ENCODE measurements at places on chromosomes 2 and 18.

- peak; percentile 72 for DNase-seq
Measured at GRCh38 chr2:218230882-218231281, 13.9 kb downstream of the ARPC2 start.

DNA sequence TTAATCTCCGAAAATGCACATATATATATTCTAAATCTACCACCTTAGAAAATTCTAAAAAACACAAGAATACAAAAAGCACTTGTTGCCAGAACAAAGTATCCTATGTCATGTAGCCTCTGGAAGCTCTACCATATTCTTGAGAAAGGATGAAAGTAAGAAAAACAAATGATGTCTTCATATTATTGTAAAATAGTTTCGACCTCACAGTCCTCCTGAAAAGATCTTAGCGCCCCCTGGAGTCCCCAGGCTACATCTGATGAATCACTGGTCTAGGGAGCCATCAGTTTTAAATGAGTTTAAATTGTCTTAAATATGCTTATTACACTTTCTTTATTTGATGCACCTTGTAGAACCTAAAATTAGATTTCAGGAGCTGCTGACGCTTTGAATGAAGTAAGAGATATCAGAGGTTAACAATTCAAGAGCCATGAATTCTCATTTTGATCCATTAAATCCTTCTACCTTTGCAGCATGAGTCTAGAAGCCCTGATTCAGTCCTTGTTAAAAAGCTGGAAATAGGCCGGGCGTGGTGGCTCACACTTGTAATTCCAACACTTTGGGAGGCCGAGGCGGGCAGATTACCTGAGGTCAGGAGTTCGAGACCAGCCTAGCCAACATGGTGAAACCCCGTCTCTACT is 138.8 kb downstream of the MCFD2 start:
- peak; percentile 56 for DNase-seq

DNA sequence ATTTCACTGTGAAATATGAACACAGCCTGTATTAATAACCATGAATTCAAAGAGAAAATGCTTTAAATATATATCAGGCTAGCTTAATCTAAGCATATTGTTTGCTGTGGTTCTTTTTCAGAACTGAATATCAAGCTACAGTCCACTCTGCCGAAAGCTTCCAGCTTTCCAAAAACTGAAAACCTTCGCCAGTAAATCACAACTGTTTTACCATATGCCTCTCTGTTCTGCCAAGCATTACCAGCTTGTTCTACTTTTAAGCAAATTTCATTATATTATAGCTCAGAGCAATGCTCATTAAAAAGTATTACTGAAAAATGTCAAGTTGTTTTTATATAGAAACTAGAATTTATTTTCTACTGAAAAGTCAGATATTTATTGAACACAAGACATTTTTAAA is 277.4 kb downstream of the NRXN1 start:
- no peak for DNase-seq

- peak; percentile 24 for DNase-seq
Measured at GRCh38 chr2:32008805-32009515, 1.8 kb downstream of the MEMO1 start.

- DNase-seq, result no peak
Measured at GRCh38 chr2:65199891-65200290, 27.7 kb upstream of the ACTR2 start.

- DNase-seq, result no peak
Measured at GRCh38 chr2:240765007-240765406, 55.0 kb downstream of the KIF1A start.

GRCh38 chr2:202165945-202166344 is 72.5 kb downstream of the SUMO1 start:
- no peak for DNase-seq

DNA sequence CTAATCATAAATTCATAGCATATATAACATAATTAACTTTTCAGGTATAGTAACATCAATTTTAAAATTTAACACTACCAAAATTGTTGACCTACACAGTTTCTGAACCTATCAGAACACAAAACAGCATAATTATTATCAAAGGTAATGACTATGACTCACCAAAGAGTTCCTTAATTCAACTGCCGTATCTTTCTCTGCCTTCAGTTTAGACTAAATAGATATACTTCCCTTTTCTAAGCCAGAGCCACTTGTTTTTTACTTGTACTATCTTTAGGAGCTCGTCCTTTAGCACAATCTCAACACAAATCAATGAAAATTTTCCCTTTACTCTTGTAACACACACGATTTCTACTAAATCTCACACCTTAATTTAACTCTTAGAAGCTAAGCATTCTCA is 54.4 kb downstream of the CCDC88A start:
- DNase-seq, result no peak

DNA sequence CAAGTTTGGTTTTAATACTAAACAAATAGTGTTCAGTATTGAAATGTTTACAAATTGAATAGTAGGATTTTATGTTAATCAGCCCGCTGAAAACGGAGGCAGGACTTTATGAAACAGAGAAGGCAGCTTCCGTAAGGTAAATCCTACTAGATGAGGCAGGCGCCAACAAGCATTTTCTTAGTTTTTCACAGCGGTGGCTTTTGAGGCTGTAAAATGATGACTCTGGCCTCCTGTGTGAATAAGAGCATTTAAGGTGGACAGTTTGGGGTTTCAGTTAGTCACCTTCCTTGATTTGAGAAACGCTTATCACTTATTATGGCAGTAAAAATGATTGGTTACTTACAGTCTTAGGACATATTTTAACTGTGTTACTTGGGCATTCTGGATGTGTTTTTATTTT is 212.9 kb downstream of the PTGR3 start:
- peak; percentile 39 for DNase-seq

GRCh38 chr2:200337621-200338020 is 31.1 kb downstream of the SPATS2L start:
- no peak for DNase-seq

- DNase-seq, result no peak
Measured at GRCh38 chr2:46601328-46601963, 122.1 kb downstream of the TMEM247 start.

DNA sequence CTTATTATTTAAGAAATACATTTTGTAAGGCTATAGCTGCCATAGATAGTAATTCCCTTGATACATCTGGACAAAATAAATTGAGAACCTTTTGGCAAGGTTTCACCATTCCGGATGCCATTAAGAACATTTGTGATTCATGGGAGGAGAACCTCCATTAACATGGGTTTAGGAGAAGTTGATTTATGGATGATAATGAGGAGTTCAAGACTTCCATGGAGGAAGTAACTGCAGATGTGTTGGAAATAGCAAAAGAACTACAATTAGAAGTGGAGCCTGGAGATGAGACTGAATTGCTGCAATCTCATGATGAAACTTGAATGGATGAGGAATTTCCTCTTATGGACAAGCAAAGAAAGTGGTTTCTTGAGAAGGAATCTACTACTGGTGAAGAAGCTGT is 17.3 kb downstream of the PHLPP1 start:
- no peak for DNase-seq

DNA sequence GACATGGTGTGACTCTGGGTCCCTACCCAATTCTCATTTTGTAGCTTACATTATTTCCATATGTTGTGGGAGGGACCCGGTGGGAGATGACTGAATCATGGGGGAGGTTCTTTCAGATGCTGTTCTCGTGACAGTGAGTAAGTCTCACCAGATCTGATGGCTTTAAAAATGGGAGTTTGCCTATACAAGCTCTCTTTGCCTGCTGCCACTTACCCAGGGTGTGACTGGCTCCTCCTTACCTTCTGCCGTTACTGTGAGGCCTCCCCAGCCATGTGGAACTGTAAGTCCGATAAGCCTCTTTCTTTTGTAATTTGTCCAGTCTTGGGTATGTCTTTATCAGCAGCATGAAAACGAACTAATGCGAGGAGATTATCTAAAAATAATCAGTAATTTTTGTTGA is 1683.2 kb upstream of the SLC39A10 start:
- no peak for DNase-seq

GRCh38 chr2:235863414-235863813 is 304.8 kb downstream of the GBX2 start:
- DNase-seq, result no peak

GRCh38 chr2:64763126-64763525 is 109.4 kb upstream of the SERTAD2 start:
- no peak for DNase-seq

DNA sequence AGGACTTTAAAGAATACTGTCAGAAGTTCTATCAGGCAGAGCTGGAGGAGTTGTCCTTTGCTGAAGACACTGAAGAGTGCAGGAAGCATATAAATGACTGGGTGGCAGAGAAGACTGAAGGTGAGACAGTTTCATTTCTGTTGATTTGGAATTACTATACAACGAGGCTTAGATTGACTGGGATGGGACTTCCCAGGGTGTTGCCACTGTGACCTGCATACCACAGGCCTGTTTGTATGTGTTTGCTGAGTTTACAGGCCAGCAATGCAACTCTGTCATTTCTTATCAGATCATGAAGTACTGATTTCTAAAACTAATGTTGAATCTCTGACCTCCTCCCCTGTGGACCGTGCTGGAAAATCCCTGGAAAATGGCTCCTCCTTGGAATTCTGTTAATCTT is 11.8 kb downstream of the SERPINB8 start:
- peak; percentile 43 for DNase-seq

- no peak for DNase-seq
Measured at GRCh38 chr2:129490641-129491040, 488.8 kb upstream of the RAB6C start.

- DNase-seq, result no peak
Measured at GRCh38 chr18:37864122-37864521, 298.5 kb upstream of the CELF4 start.

- no peak for DNase-seq
Measured at GRCh38 chr2:233668605-233669260, 3.0 kb upstream of the UGT1A9 start.

DNA sequence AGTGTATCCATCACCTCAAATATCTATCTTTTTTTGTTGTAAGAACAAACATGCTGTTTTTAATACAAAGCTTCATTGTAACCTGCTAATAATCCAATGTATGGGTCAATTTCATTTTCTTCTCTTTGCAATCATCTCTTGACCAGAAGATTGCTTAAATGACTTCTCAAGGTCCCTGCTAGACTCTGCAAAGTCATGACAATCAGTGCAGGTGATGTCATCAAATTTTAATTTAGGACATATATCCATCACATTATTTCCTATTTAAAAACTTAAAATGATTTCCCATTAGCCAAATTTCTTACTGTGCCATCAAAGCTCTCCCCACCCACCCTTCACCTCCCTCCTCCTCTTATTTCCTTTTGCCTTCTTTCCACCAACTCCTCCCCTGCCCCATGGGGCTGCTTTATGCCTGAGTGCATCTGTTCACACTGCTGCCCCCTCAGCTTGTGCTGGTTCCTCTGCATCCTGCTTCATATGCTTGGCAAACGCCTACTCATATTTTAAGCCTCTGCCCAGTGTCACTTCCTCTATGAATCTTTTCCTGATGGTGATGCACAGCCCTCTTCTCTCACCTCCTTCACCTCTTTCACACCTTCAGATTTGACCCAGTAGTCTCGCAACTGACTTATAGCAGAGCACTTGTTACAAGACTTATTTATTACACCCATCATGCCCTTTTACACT is 20.3 kb downstream of the PLEK start:
- DNase-seq, result peak; percentile 79

GRCh38 chr2:61272421-61273070 is 110.6 kb downstream of the C2orf74 start:
- no peak for DNase-seq

GRCh38 chr2:113692698-113693428 is 63.6 kb downstream of the SLC35F5 start:
- DNase-seq, result peak; percentile 81

DNA sequence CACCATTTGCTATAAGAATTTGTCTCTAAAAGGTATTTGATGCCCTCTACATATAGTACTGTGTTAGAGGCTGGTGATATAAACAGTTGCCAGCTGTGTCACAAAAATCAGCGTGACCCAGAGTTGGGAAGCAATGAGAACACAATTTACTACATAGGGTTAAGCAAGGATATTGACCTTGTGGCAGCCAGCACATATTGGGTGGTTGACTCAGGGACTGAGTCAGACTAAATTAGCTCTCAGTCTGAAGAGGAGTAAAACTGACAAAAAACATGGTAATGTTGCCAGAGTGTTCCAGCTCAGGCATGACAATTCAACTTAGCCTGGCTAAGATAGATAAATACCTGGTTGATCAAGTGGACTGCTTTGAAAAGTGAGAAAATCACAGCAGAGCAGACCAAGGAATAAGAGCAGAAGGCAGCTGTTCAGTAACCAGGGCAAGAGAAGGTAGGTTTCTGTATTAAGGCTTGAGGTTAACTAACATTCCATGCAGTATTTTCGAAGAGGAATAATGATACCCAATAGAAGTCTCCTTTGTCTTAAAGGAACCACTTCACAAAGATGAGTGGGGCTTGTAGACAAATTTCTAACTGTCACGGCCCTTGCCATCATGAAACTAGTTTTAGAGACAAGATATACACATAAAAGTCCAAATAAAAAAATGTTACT is 108.2 kb upstream of the ERBB4 start:
- no peak for DNase-seq

GRCh38 chr18:2302628-2303516 is 268.4 kb downstream of the METTL4 start:
- DNase-seq, result no peak

DNA sequence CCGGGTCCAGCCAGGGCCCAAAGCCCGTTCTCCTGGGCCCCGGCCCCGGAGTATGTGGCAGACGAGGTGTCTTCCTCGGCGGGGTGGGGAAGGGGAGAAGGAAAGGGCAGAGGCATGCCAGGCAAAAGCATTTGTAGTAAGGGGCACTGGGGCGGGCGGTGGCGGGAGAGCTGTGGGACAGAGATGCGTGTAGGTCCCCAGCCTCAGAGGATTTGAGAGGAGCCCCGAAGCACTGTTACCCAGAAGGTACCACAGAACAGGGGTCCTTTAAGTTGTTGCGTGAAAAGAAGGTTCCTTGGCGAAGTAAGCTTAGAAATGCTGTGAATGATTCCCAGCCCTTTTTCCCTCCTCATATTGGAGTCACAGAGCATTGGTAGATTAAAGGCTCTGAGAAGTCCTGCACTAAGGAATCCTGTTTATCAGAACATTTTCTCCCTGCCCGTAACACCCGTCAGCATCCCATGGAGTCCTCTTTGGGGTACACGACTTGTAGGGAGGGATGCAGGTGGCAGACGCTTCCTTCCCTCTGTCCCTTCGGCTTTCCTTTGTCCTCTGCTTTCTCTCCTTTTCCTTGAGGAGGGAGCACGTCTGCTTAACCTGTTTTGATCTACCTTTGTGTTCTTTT is 12.5 kb downstream of the GAREM2 start:
- DNase-seq, result no peak

DNA sequence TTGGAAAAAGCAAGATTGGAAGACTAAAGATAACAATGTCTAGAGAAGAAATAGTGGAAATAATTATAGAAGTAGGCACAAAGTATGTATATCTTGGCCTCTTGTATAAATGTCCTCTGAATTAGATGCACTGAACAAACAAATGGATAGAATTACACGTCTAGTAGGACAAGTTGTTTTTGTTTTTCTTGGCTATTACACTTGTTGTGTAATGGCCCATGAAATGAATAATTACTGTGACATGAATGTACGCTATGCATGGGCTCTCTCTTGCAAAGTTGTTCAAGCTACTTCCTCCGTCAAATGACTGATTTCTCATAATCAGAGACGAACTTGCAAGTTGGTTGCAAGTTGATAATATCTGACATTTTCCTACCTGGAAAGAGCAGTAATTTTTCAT is 126.2 kb downstream of the PDE1A start:
- DNase-seq, result no peak

Measured in activated CD4-positive, alpha-beta T cell treated with anti-CD3 and anti-CD28 coated beads, Interleukin-2, Interleukin-6, amounts not matched to agents 100 ng/mL and 50 ng/mL, durations not matched to agents 16 hours and 8 hours (primary cell).